ENCODE measurements at places on chromosomes 12 and 14.

DNA sequence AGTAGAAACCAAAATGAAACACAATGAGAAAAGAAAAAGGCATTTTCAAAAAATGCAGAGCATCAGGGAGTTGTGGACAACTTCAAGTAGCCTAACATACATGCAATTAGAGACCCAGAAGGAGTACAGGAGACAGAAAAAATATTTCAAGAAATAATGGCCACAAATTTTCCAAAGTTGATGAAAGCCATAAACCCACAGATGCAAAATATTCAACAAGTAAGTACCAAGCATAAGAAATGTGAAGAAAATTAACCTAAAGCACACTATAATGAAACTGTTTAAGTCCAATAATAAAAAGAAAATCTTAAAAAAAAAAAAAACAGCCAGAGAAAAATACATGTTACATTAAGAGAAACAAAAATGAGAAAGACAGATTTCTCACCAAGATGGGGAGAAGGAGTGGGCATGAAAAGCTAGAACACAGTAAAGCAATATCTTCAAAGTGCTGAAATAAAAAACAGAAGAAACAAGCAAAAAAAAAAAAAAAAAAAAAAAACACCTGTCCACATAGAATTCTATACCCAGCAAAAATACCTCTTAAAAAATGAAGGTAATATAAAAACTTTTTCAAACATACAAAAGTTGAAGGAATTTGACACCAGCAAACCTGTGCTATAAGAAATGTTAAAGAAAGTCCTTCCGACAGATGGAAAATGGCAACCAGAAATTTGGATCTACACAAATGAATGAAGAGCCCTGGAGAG, 77.1 kb downstream of the PRKAB1 start:
- DNase-seq: no peak

DNA sequence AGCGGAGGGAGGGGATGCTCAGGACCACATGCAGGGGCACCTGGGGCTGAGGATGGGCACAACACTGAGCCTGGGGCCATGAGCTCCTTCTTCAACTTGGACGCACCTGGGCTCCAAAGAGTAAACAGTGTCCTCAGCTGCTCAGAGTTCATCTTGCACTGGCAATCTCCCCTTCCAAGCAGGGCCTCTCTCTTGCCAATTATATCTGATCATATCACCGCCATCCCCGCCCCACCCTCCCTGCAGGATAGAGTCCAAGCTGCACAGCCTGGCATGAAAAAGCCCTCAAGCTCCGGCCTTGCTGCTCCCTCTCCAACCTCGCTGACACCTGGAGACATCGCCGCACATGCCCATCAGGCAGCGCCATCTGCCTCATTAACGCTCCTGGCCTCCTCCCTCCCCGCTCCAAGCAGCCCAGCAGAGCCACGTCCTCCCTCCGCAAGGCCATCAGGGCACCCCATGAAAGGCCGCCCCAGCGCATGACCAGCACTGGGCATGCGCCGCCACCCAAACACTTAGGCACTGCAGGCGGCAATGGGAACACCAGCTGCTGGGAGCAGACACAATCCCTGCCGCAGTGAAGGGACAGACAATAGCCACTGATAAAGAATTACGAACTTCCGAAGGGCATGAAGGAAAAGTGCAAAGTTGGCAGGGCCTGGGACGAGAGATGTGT, 88.8 kb downstream of the CHGA start:
- no peak for DNase-seq

- DNase-seq: no peak
Observed at GRCh38 chr14:22391908-22392565, 197.0 kb downstream of the DAD1 start.

DNA sequence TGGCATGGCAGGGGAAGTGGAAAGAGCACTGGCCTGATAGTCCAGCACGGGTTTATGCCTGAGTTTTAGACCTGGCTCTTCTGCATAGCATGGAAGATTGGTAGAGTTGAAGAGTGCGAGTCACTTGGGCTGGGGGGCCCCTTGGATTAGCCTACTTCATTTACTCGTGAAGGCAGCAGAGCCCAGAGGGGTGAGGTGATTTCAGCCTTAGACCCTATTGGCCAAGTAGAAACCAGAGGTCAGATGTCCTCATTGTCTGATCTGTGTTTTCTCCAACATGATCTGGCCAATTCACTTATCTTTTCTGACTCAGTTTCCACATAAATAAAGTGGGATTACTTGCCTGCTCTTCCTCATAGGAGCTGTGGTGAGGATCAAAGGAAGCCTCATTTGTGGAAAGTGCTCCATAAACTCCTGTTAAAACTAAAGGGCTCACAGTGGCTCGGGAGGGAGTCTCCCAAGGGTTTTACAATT, 1.9 kb downstream of the PLEKHG3 start:
- no peak for DNase-seq
